Esophagus squamous epithelium (tissue), 5 donors: ENCODE measurements at places on chromosomes 12 and 14.

DNA sequence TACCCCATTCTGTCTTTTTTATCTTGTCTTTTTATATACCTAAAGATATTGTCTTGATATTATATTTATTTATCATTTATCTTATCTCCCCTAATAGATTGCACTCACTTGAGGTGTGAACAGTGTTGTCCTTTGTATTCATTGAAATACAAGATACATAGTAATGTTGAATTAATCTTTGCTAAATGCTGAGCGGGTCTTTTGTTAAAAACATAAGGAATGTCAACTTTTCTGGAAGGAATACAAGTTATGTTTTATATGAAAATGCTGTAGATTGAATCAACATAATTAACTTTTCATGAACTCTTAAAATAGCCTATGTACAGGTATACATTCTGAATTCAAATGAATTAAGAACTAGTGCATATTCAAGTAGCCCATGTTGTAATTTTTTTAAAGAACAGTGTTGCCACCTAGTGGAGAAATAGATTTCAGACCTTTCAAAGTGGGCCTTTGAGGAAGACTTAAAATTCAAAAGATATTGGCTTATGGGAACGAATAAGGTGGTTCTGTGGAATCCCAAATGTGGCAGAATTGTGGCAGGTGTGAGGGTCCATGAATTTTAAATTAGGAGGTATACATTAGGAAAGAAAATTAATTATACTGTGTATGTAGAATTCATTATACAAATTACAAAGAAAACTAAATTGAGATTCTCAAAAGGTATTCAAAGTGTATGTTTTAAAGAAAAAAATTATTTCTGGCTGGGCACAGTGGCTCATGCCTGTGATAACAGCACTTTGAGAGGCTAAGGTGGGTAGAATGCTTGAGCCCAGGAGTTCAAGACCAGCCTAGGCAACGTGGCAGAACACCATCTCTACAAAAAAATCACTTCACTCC, 19.1 kb downstream of the BBOF1 start:
- no peak for DNase-seq

DNA sequence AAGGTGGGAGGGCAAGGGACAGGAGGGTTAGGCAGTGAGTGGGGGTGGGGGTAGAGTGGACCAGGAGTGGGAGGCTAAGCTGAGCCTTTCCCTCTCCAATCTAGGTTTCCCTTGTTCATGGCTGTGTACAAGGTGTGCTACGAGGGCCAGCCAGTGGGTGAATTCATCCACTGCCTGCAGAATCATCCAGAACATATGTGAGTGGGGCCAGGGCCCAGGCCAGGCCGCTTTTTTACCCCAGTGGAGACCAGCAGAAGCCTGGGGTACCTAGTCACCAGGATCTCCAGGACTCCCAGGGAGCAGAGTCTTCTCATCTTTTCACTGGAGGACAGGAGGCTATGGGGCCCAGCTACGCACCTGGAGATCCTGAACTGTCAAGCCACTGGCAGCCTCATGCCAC, 2.7 kb upstream of the COX14 start:
- no peak for DNase-seq

DNA sequence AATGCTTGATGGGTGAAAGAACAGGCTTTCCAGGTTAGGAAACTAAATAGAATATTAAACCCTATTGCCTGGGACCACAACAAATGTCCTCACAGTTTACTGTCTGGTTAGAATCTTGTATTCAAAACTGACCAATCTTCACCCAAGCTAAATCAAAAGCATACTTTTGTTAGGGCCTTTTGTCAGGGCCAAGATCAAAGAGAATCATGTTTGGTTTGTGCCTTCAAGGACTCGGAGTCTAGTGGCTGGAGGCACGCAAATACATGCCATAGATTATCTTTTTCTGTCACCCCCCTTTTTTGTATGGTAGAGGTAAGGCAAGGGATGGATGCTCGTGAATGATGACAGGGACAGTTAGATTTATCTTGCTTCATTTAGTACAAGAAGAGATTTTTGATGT, 51.1 kb upstream of the AKAP6 start:
- no peak for DNase-seq

DNA sequence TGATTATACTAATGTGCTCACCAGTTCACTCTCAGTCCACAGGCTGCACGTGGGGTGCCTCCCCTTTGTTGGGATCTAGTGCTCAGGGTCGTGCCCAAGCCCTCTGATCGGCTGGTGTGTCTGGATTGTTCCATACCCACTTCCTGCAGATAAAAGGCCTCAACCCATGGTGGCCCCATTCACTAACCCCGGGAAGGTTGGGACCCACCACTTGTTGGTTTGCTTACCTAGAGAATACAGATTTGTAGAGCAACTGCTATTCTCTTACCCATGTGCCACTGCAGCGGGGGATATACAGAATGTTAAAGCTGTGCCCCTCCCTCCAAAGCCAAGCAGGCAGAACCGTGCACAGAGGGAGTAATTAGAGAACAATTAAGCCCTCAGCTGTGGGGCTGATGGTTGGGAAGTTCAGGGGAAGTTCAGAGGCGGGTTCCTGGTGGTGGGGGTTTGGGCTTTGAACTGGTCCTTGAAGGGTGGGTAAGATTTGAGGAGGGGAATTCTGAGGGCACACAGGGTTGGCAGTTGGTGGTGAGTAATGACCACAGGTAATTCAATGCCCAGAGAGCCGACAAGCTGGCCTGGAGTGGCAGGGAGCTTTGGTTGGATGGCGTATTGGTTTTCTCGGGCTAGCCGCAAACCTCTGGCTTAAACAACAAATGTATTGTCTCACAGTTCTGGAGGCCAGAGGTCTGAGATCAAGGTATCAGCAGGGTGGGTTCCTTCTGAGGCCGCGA, 68.8 kb downstream of the ADCK1 start:
- no peak for DNase-seq

DNA sequence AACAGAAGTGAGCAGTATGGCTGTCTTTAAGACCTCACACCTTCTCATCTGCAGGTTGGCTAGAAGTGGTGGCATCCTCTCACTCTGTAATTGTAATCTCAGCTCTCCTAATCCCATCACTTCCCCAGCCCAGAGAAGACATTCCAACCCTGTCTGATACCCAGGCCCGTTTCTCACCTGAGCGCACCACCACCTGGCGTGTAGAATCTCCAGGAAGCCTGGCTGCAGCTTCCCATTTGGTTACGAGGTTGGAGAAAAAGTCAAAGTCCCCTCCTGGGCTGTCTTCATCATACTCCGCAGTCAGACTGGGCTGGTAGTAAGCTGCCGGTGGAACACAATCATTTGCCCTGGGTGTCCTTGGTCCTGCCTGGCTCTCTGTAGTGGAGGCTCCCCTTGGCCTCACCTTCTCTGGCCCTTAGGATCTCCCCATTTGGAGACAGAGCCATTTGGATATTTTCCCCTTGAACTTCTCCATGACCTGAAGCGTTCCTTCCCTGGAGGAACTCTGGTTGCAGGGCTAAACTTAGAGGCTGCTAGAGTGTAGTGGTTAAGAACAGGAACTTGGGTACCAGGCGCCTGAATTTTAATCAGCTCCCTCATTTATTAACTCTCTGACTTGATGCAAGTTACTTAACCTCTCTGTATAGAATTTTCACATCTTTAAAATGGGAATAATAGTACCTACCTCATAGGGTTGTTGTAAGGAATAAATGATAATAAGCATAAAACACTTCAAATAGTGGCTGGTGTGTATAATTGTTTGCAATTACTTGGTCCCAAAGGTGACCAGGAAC, 1.8 kb downstream of the SDR39U1 start:
- DNase-seq = no peak

- DNase-seq = no peak
Measured at GRCh38 chr14:96053600-96054381, 14.6 kb downstream of the C14orf132 start.

DNA sequence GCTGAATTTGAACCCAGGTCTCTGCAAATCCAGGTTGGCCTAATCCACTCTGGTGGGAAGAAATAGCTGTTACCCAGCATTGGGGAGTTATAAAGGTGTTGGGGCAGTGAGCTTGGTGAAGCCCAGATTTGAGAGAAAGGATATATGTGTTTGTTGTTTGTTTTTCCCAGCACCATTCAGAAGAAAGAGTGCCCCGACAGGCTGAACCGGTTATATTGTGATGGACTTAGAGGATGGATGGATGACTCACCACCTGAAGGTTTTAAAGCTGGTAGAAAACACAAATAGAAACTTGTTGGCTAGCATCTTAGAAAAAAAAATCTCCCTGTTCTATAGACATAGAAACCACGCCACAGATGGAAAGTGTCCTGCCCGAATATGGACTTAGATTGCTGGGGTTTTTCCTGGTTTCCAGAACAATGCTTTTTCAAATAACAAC, 404.6 kb downstream of the MED13L start:
- no peak for DNase-seq
